ENCODE measurements at places on chromosomes 3 and 15.

- no peak for DNase-seq
Measured at GRCh38 chr3:138940446-138940845, 6.5 kb downstream of the FOXL2 start.

DNA sequence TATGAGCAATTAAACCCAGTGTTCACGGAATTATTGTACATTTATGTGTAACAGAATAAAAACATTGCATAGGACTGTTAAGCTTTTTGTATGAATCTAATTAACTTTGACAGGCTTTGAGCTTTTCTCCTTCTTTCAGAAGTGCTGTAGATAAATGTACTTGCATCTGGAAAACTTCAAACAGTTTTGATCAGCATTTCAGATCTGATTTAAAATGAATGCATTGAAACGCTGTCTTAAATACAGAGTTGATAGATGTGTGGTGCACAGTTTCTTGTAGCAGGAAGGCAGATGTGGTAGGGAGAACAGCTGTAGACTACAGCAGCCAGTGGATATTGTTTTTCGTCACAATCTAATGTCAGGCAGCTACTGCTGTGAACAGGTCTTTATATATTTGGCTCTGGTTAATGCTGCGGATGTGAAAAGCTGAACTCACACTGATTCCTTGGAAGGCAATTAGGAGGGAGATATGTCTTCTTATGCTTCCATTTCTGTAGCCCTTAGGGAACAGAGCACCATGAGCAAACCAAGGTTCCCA is 193.8 kb upstream of the GOLIM4 start:
- no peak for DNase-seq

- DNase-seq, result no peak
Measured at GRCh38 chr15:77295446-77295845, 124.5 kb downstream of the PEAK1 start.

GRCh38 chr3:156681002-156681401 is 6.6 kb downstream of the TIPARP start:
- no peak for DNase-seq
